Myocyte (in vitro differentiated cells): ENCODE measurements at places on chromosomes 6 and 20. TPM values are rescaled to one million over a fixed set of nuclear protein-coding genes. Genes with fewer than 3 reads are reported as not detected.

The TMEM74B gene
- total RNA-seq, result not detected in 2 replicates

The SLC12A5 gene
- total RNA-seq, result not detected in 2 replicates

The AMD1 gene
- total RNA-seq, result 86.2 and 97.2 TPM in 2 replicates

The TRIM10 gene
- total RNA-seq, result not detected in 2 replicates

The TPBG gene
- total RNA-seq, result 4.4 and 7.7 TPM in 2 replicates

The TGM3 gene
- total RNA-seq, result not detected in 2 replicates
